ENCODE measurements at places on chromosomes 5 and 9.

- no peak for DNase-seq
Measured at GRCh38 chr5:60517850-60518249, 182.1 kb downstream of the DEPDC1B start.

DNA sequence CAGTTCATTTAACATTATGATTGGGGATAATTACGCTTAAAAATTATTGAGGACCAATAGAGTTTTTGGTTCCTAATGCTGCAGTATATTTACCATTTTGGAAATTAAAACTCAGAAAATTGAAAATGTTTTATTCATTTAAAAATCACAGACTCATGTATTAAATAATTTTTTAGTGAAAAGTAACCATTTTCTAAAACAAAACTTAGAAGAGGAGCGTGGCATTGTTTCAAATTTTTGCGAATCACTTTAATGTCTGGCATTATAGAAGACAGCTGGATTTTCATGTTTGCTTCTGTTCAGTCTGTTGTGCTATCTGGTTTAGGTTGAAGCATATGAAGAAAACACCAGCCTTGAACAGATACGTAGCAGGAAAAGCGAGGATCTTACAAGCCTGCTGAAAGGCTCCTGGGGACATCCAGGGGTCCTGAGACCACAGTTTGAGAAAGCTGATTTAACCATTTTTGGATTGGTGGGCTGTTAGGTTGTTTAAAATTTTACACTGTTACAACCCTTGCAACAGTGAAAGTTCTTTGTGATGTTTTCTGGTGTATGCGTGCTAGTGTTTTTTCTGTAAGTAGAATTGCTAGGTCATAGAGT, 1.6 kb downstream of the ZFYVE16 start:
- no peak for DNase-seq

DNA sequence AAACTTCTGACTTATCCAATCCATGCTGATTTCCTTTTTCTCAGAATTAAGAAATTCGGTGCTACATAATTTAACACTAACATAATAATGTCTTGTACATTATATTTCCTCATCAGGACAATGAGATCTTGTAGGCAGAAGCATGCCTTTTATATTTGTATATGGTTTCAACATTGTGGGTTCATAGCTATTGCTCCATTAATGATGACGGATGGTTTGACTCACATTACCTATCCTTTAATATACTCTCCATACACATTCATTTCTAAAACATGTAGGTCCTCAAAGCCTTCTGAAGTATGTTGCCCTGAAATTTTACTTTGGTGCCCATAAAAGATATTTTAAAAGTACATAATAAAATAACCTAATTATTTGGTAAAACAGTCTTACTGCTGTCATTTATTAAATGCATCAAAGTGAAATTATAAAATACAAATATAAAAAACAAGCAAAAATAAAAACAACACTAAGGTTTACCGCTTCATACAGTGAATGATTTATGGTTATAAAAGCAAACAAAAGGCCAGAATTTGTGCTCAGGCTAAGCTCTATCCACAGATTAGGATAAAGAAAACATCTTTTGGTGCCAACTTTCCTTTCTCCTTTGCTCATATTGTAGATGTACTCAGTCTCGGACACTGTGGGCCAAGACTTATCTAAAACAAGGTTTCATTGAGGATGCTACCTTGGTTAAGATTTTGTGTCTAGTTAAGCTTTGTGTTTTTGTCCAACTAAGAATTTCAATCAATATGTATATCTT, 61.2 kb upstream of the GCNT4 start:
- DNase-seq, result no peak

GRCh38 chr5:120913396-120913795, 449.3 kb downstream of the PRR16 start:
- no peak for DNase-seq

DNA sequence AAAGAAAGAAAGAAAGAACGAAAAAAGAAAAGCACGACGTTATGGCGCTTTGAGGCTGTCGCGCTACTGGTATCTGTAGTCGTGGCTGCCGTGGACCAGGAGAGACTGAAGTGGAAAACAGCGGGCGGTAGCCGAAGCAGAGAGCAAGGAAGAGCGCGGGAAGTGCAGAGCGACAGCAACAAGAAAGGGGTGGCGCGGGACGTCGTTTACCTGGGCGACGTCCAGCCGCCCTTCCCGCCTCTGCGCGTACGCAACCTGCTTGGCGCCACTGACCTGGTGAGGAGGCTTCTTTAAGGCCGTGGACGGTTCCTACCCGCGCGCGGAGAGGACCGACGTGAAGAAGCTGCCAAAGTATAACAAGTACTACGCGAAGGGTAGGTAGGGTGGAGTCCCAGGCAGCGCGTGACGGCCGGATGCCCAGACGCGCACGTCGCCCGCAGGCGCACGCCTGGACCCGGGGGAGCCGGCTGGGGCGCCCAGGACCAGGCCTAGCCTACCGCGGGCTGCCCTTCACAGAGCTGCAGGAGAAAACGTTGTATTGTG, 15.4 kb downstream of the CCL28 start:
- peak; percentile 71 for DNase-seq

GRCh38 chr5:131587541-131587940, 47.5 kb downstream of the RAPGEF6 start:
- DNase-seq, result no peak

DNA sequence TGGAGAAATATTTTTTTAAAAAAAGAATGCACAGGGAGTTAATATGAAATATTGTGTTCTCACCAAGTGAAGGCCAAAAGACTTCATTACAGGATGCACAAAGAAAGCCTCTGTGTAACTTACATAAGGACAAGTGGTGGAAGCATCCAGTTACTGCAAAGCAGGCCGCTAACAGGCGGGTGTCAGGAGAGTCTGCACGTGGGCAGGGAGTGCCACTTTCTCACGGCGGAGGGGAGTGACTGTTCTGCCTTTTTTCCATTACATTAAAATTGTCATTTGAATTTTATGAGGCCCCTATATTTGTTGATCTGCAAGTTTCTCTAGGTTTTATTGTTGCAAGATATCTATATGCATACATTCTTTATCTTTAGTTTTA, 28.1 kb upstream of the SPATA31E1 start:
- DNase-seq, result no peak

DNA sequence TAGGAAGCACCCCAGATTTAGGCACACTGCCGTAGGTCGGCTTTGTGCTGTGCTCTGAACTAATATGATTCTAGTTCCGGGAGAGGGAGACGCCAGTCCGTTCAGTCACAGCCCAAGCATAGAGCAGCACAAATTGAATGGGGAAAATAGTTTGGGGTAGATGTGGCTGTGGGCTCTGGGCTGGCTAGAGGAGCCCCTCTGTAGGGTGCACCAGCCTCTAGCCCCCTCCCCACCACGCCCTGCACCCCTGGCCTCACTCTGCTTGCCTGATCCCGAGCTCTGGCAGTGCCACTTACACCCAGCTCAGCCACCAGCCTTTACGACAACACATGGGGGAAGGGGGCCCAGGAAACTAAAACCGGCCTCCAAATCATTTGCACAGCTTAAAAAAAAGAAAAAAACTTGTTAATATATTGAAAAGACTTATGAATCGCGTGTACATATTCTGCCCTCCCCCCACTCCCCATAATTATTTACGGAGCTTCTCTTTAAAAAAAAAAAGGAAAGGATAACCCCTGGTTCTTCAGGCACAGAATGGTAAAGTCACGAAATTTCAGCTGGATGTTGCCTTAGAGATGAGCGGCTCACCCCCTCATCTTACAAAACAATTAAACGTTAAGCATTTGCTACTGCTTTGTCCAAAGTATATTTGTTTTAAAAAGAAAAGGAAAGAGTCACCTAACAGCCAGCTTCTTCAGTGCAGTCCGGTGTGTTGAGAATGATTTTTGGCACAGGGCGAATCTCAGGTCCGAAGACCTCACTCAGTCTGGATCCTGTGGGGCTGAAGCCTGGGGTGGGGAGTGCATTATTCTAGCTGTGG, 3.5 kb downstream of the LMX1B start:
- no peak for DNase-seq

DNA sequence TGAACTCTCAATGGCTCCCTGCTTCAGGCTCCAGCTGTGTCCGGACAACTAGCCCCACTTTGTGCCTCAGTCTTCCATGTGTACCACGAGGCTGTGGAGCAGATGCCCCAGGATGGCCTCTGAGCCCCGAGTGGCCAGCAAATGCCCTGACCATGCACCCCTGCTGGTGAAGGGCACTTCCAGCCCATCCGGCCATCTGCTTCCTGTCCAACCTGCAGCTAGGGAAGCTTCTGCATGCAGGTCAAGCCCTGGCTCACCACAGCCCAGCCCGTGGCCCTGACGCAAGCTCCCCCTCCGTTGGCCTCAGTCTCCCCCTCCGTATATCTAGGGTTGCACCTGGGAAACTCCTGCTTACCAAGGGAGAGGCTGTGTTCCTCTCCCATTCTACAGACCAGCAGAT, 4.8 kb downstream of the NINJ1 start:
- no peak for DNase-seq

DNA sequence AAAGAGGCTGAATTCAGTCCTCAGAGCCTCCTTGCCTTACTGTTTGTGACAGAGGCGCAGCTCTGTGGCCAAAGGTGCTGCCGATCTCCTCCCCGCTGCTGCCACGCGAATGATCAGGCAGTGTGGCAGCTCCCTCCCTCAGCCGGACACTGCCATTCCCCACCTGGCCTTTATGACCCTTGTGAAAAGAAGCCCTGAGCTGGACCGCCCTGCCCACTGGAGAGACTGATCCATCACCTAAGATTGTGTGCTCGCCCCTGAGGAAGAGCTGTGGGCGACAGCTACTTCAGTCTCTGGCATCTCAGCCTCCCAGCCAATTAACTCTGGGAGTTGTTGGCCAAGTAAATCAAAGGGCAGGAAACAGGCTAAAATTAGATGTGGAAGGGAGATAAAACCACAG, 90.9 kb downstream of the CARTPT start:
- no peak for DNase-seq

- DNase-seq, result no peak
Measured at GRCh38 chr5:135047347-135047695, 13.3 kb upstream of the PITX1 start.

GRCh38 chr5:41415242-41415641, 95.2 kb downstream of the PLCXD3 start:
- DNase-seq, result no peak

DNA sequence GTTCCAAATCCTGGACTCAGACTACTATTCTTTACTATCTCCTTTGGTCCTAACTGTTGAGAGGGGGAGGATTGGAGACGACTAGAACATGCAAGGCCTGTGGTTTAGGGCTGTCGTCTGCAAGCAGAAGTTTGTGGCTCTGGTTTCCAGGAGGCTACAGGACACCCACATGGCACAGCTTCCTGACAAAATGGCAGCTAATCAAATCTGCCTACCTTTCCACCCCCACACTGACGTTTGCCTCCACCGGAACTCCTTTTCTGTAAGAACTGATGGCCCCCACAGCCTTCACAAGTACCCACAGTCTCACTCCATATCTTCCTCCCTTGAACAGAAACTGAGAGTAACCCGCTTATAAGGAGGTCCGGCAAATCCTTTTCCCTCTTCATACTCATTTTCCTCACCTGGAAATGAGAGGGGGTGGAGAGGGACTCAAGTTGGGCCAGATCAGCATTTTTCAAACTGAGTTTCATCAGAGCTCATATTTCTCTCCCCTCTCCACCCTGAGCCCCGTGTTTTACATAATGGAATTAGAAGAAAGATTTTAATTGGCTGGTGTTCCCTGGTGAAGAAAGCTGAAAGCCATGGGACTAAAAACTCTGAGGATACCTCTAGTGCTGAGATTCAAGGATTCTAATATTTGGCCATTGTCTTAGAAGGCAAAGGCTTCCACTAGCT, 5.2 kb downstream of the SLC31A2 start:
- no peak for DNase-seq

DNA sequence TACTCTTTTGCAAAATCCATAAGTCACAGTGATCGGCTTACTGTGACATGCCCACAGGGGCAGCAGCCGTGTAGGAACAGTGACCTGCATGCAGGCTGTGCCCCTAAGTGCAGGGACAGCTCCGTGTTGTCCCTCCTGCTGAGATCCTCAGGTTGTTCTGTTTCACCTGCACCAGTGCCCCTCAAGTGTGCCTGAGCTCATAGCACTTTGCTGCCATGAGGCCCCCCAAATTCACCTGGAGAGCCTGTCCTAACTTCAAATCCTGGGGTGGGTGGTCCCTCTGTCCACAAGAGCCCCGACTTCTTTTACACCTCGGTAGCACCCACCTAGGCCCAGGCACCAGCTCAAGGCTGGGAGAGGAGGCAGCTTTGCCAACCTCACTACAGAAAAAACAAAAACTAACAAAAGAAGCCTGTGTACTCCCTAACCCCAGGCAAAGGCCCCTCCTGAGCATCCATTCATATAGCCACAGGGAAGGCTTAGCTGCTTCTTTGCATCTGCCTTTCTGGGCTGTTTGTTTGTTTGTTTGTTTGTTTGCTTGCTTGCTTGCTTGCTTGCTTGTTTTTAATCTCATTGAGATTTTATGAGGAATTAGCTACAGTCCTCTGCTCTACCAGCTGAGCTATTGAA, 214.5 kb downstream of the AUH start:
- DNase-seq, result no peak

DNA sequence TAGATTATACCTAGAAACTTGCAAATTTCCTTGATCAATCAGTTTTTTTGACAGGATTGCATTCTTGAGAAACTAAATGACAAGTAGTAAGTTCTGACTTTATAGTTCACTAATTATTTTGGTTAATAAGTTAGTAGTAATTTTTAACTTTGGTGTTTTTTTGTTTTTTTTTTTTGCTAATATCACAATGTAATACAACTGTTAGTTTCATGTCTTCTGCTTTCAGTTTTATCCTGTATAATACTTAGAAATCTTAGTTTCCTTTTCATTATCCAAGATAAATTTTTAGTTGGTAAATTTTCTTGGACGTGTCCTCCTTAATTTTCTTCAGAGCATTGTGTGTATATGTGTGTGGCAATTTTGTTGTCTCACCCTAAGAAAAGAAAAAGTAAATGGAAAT, 57.8 kb downstream of the CWC27 start:
- no peak for DNase-seq

- DNase-seq, result no peak
Measured at GRCh38 chr9:126171641-126172040, 155.0 kb upstream of the MVB12B start.

GRCh38 chr5:122101636-122102285, 23.7 kb upstream of the LOX start:
- DNase-seq, result no peak

DNA sequence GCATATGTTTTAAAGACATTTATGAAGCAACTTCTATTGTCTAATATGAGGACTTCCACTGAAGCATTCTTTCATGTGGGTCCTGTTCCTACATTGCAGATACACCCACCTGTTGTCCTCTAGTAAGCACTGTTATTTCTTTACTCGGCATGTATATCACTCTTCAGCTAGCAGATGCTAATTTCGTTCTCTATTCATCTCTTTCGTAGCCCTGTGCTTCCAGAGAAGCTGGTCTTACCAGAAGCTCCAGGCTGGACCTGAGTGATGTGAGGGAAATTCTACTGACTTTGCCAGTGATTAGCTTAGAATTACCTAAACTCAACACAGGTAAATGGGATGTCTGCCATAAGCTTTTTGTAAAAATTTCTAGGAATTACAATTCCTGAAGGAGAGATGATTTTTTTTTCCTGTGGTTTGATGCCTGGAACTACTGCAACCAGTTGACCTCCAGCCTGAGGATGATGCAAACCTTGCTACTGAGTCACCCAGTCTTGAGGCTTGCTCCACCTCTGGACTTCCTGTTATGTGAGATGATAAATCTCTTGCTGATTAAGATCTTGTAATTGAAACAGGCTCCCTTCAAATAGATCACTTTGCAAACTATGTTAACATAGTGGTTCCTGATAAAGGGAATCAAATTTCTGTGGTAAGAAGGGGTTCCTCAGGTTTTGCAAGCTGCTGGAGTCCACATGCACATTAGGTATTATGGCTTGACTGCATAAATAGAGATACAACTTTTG, 52.2 kb upstream of the SPINK5 start:
- no peak for DNase-seq
